ENCODE measurements at places on chromosomes 3 and 15.
A peak's percentile ranks its signal among the peaks of the same experiment; 100 is the strongest.

DNA sequence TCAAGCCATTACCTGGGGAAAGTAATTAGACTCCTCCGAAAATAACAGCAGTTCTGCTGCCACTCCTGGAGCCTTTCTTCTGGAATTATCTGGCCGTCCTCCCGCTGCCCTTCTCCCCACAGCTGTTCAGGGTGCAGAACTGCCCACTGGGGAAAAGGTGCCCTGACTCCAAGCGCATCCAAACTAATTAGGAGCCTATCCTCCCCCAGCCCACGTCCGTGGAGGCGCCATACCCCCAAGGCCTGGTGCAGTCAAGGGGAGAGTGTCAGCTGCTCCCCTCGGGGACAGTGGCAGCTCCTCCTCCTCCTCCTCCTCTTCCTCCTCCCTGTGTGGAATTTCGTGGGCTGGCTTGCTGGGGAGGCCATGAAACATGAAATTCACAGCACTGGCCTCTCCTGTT, 177.2 kb downstream of the XXYLT1 start:
- DNase-seq: no peak

DNA sequence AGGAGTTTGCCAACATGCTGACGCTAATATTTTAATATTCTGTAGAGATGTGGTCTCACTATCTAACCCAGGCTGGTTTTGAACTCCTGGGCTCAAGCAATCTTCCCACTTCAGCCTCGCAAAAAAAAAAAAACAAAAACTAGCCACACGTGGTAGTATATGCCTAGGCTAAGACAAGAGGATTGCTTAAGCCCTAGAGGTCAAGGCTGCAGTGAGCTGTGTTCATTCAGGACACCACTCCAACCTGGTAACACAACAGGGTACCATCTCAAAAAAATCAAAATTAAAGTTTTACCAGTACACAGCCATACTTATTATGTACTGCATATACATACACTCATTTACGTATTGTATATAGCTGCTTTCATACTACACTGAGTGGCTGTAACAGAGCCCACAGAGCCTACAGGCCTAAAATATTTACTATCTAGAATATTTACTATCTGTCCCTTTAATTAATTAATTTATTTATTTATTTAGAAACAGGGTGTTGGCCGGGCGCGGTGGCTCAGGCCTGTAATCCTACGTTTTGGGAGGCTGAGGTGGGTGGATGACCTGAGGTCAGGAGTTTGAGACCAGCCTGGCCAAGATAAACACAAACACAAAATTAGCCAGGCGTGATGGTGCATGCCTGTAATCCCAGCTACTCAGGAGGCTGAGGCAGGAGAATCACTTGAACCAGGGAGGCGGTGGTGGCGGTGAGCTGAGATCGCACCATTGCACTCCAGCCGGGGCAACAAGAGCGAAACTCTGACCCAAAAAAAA, 23.2 kb downstream of the SMARCC1 start:
- no peak for DNase-seq

- no peak for DNase-seq
Observed at GRCh38 chr15:67997996-67998395, 56.1 kb upstream of the PIAS1 start.

DNA sequence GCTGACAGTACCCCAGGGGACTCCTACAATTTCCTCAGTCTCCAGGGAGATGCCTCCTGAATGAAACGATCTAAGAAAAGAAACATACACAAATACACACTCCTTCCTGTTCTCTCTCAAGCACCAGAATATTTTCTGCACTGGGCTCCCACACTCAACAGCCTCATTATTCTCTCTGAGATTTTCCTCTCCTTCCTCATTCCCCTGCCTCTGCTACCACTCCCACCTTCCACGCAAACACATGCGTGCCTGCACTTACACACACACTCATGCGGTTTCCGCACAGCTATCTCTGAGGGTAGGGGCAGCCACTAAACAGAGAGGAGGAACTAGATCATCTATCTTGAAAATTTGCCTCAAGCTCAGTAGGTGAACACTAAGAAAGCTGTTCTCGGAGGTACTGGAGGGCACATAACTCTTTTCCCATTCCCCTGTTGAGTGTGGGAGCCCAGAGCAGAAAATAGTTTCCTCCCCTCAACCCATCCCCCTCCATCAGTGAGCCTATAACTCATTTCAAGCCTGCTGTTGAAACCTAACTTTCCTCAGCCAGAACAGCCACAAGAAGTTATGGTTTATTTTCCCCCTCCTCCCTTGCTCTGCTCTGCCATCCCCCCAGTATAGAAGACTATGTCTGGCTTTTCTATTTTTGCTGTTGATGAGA, 30.5 kb upstream of the TIPARP start:
- DNase-seq: no peak

GRCh38 chr15:85499371-85499887, 119.0 kb downstream of the AKAP13 start:
- peak; percentile 48 for DNase-seq

GRCh38 chr15:58471348-58471747, 39.6 kb downstream of the LIPC start:
- DNase-seq: no peak

- DNase-seq: no peak
Observed at GRCh38 chr3:184160456-184160855, 5.3 kb downstream of the DVL3 start.

DNA sequence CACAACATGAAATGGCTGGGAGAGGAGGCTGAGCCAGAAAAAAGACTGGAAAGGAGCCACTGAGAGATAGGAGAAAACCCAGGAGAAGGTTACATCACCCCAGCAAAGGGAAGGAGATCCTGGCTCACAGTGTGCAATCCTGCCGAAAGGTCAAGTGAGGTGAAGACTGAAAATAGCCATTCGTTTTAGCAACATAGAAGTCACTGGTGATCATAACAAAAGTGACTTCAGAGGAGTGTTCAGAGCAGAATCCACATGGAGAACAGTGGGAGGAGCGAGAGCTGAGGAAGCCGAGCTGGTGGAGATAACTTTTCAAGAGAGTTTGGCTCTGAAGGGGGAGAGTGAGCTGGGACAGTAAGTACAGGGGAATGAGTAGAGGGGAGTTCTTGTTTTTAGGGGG, 5.4 kb upstream of the HEG1 start:
- DNase-seq: no peak

GRCh38 chr3:62406945-62407344, 33.6 kb upstream of the FEZF2 start:
- no peak for DNase-seq

GRCh38 chr3:63967675-63968611, 55.4 kb downstream of the PSMD6 start:
- DNase-seq: no peak

GRCh38 chr15:94080416-94080815, 150.9 kb upstream of the MCTP2 start:
- no peak for DNase-seq

GRCh38 chr3:127908202-127908601, 6.8 kb upstream of the KBTBD12 start:
- DNase-seq: no peak

DNA sequence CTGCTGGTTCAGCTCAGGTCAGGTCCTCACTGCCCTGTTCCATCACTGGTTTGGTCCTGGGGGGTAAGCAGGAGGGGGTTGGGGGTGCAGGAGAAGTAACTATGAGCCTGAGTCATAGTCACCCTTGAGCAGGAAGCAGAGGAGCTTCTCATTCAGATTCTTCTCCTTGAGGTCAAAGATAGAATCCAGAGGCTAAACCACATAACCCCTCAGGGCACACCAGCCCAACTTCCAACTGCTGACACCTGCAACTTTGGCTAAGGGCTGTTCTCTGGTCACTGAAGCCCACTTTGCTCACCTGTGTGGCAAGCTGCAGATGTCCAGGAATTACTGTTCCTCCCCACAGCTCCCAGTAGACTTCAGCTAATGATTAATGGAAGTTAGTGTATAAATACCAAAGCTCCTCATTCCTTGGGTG, 48.8 kb upstream of the LRRFIP2 start:
- DNase-seq: no peak

DNA sequence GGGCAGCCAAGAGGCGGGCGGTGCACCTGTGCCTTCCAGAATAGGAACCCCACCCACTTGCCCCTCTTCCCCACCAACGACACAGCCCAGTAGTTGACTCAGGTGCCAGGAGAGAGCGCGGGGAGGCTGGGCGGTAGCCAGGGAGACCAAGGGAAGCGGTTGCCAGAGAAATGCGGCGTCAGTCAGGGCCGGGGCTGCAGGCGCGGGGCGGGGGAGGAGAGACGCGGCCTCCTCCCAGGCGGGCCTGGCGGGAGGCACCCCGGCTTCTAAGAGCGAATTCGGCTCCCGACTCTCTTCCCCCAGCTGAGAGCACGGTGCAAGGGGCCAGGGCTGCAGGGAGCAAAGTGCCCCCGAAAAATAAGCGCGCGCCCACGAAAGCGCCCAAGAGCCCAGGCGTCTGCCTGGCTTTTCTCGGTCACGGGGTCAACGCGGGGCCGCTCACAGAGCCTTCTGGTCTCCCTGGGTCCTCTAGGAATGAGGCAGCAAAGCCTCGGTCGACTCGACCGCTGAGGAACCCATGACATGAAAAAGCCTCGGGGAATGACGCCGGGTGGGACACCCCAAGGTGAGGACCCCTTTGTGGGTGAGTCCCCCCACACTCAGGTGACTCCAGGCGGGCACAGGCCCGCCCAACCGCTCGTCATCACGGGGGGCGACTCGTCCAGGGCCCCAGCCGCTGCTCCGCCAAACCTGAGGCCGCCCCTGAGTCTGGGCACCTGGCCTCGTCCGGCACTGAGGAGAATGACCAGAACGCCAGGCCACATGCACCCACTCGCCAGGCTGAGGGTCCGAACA, 716 bp downstream of the CPEB1 start:
- DNase-seq: peak; percentile 3

DNA sequence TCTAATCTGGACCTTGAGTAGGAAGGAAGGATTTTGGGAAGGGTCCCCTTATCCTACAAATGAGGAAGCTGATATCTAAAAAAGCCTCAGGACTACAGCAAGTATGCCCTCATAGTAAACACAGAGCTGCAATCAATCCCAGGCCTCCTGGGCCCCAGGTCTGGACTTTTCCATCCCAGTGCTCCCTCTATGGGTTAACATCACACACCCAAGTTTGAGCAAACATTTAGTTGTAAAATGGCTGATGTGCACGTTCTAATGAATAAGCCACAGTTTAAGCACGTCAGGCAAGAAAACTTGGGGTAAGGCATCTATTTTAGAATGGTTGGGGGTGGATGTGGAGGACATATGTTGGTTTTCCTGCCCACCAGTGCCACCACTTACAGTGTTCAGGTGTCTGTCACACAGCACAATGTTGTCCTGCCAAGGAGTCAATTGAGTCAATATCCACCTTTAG, 44.3 kb upstream of the UBE2E1 start:
- DNase-seq: no peak

DNA sequence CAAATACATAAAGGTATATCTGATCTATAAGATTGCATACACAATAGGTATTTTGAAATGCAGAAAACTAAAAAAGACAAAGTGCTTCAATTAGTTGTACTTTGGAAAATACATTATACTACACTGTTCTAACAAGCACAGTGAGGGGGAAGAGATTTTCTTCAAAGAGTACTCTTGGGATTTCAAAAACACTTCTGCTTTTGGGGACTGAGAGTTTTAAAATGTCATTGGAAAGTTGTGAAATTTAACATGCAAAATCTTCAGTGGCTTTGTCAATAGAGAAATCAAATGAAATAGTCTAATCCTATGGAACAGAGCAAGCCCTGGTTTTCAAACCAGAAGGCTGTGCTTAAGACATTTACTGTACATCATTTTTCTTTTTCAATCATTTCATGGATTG, 322.2 kb upstream of the SEMA6D start:
- no peak for DNase-seq

- DNase-seq: no peak
Observed at GRCh38 chr3:114452256-114452655, 158.4 kb downstream of the TIGIT start.

- no peak for DNase-seq
Observed at GRCh38 chr3:160827516-160827915, 71.5 kb downstream of the PPM1L start.

GRCh38 chr3:98630416-98630815, 37.0 kb upstream of the CPOX start:
- no peak for DNase-seq

- DNase-seq: no peak
Observed at GRCh38 chr3:66395635-66396034, 105.2 kb downstream of the LRIG1 start.

DNA sequence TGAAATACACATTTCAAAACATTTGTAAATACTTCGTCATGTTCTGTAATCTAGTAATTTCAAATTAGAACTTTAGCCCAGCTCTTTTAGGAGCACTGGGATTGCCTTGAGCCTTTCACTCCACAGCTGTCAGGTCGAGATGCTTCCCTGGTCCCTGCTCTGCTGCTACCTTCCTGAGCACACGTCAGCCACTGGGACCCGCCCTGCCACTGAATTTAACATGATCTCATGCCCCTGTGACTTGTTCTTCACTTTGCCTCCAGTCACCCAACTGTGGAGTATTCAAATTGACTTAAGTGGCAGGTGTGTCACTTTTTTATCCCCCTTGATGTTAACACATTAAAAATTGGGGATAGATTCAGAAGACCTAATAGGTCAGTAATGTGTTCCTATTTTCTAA, 3.3 kb downstream of the ARRDC4 start:
- DNase-seq: no peak

- no peak for DNase-seq
Observed at GRCh38 chr3:48397767-48398681, 26.0 kb downstream of the FBXW12 start.

DNA sequence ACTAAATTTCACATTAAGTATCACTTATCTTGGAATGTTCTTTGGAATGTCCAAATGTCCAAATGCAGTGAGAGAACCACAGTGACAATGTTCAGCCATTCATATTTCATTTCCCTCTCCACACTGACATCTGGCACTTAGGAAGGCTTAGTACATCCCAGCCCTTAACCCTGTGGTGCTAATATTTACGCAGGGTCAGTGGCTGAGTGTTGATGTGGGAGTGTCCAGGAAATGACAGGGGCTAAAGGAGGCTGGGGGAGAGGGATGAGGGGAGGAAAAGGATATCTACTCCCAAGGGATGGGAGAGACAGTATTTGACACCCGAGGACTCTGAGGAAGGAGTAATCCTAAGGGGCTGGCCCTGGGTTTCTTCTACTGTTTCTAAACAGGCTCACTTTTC, 14.1 kb upstream of the CCR4 start:
- DNase-seq: no peak

- no peak for DNase-seq
Observed at GRCh38 chr15:52524223-52525136, 4.2 kb downstream of the MYO5A start.

Data from T-helper 2 cell (primary cell).